Panc1 (cell line): ENCODE measurements at places on chromosomes 12 and 14.

DNA sequence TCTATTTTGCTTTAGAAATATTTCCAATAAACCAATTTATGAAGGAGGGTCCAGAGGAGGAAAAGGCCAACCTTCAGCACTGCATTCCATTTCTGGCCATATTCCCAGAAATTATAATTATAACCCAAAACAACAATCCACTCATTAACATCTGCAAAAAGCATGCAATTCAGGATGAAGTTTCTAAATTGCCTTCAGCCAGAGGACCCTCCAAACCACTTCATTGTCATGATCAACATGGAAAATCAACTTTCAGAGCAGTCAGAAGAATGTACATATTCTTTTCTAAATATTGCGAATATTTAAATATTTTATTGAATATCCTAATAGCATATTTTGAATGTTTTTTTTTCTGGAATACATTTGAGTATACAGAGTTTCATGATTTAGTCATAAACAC lies 332.6 kb upstream of the TMEM132C start:
- DNase-seq, result no peak

DNA sequence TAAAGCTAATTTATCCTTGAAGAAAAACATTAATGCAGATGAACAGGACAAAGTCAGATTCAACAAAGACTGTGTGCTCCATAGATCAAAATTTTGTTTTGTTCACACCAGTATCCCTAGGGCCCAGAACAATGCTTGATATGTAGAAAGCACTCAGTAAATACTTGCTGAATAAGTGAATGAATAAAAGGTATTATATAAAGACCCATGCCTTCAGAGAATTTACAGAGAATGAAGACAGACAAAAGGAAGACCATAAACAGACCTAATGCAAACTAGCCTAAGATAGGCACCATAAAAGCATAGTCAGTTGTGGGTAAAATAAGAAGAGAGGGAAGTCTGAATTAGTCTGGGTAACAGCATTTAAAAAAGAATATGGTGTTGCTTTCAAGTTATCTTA lies 47.3 kb upstream of the TMCC3 start:
- no peak for DNase-seq

DNA sequence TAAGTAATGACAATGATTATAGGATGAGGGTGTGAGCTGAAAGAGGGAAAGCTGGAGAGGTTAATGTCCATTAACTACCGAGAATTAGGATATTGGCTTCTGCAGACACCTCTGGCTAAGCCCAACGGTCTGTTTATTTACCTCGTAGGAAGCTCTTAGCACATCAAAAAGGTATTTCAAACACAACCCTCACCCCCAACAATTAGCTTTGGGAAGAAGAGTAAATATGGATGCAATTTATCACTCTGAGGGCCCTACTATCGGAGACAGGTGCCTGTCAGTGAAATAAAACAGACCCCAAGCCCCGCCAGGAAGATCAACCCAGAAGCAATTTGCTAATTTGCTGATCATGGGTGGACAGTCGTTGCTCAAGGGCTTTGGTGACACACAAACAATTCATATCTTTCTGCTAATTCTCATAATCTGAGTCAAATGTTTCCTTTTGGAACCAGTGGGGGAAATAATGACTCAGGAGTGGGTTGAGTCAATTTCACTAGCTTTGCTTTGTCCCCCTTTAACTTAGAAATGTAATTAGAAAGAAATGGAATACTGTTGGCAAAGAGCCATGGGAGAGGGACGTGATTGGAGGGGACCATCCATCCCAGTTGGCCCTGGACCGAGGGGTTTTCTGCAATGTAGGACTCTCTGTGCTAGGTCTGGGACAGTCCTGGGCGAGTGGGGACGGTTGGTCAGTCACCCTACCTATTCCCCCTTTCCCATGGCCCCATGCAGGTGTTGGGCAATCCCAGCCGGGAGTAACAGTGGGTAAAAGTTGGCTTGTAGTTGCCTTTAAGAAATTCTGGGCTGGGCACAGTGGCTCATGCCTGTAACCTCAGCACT lies 99.1 kb upstream of the MED13L start:
- DNase-seq, result no peak

GRCh38 chr14:103142026-103142425 lies 18.8 kb downstream of the TNFAIP2 start:
- DNase-seq, result no peak

DNA sequence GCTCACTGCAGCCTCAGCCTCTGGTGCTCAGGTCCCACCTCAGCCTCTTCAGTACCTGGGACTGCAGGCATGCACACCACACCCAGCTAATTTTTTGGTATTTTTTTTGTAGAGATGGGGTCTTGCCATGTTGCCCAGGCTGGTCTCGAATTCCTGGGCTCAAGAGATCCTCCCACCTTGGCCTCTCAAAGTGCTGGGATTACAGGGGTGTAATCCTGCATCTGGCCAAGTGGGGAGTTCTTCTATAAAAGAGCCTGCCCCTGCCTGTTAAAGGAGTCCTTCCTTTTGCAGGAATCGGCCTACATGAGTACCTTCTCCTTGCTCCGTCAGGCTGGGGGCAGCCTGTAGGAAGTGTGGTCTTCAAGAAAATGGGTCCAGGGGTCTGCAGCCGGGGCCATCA lies 54.1 kb upstream of the RASSF3 start:
- no peak for DNase-seq

DNA sequence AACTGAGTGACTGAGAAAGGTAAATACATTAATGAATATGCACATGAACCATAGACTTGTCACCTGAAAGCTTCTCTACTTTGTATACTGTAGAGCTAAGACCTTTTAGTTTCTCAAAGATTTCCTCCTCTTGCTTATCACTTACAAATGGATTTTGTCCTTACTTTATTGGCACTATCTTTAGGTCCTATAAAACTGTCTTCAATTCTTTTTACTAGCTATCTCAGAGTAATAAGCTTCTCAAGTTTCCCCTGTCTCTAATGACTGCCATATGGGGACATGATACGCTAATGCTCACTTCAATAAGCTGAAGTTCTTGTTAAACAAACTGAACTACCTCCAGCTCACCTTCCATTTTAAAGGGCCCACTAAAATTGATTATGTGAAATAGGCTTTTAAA lies 468.2 kb upstream of the CCDC196 start:
- no peak for DNase-seq

GRCh38 chr14:29558516-29558915 lies 369.1 kb downstream of the PRKD1 start:
- DNase-seq, result no peak

- no peak for DNase-seq
Observed at GRCh38 chr14:93099196-93099595, 16.5 kb downstream of the ITPK1 start.

DNA sequence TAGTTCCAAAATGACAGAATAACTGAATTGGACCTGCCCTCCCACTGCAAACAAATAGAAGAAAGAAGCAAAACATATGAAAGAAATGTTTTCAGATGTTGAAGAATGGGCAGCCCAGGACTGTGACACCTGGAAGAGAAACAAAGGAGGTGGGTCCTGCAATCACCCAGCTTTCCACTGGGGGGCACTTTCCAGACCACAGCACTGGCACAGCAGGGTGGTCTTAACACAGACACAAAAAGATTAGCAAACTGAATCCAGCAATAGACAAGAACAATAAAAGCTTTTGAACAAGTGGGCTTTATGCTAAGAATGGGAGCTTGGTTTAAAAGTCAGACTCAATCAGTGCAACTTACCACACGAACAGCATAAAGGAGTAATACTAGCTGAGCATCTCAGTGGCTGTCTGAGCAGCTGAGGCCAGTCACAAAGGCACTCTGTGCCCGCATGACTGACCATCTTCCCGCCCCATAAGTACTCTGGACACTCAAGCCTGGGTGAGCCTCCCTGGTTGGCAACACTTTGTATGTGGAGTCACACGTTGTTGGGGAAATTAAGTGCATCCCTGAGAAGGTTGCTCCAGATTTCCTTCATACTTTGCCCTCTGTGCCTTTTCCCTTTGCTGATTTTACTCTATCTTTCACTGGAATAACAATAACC lies 27.7 kb downstream of the JKAMP start:
- no peak for DNase-seq
